SK-N-SH treated with all-trans-retinoic acid at 6 μM for 48 hours (cell line): ENCODE measurements at places on chromosomes 13 and 19.
A peak's percentile ranks its signal among the peaks of the same experiment; 100 is the strongest.

GRCh38 chr13:75326173-75327134, 155.5 kb downstream of the TBC1D4 start:
- ATAC-seq, result peak; percentile 89

DNA sequence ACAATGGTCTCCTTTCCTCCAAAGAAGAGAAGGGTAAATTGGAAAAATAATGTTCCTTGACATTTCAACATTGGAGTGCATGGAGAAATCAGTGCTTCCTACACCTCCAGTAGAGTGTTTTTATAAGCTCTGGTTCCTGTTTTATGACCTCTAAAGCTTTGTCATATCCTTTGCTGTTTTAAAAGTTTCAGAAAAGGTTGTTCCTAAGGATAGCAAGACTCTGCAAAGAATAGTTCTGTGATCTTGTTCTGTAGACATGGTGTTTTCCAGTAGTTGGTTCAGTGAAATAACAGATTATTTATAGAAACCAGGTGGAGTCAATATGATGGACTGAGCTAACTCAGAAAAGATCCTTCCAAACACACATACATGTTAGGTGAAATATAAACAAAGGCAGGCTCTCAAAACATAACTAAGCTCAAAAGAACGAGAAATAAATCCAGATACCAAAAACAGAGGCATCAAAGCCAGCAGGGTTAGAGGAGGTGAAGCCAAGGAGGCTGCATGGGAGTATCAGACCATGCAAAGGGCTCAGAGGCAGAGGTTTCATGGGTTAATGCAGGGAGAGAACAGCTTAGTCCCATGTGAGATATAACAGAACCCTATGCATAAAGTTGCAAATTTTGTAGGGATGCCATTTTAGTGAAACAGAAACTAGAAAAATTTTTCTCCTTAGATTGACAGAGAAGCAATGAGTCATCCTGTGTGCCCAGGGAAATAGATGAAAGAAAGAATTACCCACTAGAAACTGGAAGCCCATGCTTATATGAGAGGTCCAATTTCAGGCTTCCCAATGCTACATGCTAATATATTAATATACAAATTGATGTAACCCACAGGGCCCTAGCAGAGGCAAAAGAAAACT, 44.3 kb downstream of the SHISA2 start:
- no peak for ATAC-seq

DNA sequence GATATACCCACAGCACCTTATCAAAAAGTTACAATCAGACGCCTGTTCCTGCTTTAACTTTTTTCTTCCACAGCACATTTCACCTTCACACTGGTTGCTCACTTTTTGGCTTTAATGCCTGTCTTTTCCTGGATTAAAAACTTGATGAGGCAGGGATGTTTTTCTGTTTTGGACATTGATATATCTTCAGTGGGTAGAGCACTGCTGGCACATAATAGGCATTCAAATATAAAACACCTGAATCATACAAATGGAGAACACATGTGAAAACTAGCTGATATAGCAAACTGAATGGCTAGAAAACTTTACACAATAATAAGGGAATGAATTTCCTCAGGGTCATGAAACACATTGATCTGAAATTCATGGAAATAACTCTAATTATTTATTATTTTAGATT, 65.6 kb downstream of the STARD13 start:
- peak; percentile 43 for ATAC-seq

GRCh38 chr19:55586976-55587668, 6.5 kb upstream of the ZNF579 start:
- ATAC-seq, result peak; percentile 87

DNA sequence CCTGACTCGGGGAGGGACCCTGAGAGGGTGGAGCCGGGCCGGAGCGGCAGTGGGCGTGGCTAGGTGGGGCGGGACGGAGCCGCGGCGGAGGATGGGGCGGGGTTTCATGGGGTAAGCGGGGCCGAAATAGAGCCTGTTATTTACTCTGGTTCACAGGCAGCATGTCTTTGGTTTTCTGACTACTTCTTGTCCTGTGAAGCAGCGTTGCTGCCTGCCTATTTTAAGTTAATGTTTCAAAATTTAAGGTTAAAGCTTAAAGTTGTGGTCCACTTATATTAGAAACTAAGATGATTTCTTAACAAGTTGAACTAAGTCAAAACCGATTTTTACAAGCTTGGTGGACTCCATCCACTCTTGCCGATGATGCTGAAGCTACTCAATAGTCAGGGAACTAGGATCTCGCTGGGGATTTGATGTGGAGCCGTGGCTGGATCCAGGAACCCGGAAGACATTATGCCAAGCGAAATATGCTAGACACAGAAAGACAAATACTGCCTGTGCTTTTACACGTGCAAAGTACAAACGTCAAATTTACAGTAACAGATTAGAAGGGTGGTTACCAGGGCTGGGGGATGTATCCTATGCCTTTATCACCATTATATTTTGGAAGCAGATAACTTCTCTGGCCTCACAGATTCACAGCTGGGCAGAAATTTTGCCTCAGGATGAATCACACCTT, 433 bp upstream of the ZNF616 start:
- peak; percentile 96 for ATAC-seq

DNA sequence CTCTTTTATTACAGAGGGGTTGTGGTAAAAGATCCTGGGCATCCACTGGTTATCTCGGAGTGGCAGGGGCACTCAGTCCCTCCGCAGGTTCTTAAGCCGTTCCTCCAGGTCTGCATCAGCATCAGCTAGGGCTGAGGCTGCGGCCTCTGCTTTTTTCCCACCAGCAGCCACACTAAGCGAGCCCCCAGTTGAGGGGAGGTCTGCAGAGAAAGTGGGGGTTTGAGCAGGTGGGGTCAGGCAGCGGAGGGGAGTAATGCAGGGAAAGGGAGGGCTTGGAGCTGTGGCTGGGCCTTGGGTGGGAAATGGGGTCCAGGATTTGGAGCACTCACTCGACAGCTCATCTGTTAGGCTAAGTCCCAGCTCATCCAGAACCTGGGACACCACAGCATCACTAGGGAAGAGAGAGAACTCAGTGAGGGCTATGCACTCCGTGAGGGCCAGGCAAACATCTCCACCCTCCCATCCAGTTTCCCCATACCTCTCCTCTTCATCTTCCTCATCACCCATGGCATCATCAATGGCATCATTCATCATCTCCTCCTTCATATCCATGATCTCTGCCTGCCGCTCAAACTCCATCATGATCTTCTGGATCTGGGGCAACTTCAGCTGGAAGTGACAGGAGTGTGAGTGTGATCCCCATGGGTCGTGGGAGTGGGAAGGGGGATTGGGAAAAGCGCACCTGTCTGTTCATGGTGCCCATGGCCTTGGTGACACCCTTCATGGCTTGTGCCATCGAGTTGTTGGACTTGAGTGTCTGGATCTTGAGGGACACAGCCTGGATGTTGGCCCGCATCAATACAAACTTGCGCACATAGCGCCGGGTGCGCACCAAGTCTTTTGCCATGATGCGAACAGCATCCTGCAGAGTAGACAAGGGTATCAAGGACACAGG, 3.1 kb downstream of the CHMP2A start:
- ATAC-seq, result no peak

DNA sequence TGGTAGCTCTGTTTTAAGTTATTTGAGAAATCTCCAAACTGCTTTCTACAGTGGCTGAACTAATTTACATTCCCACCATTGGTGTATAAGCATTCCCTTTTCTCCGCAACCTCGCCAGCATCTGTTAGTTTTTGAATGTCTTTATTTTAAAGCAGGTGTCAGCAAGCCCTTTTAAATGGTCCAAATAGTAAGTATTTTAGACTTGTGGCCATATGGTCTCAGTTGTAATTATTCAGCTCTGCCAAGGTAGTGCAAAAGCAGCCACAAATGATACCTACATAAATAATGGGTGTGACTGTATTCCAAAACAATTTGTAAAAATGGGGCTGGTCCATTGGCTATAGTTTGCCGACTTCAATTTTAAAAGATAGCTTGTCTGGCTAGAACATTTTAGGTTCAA, 58.7 kb upstream of the TMTC4 start:
- ATAC-seq, result no peak

- ATAC-seq, result no peak
These were observed 31.2 kb upstream of the ANKRD10 start for GRCh38 chr13:110945928-110946570.

DNA sequence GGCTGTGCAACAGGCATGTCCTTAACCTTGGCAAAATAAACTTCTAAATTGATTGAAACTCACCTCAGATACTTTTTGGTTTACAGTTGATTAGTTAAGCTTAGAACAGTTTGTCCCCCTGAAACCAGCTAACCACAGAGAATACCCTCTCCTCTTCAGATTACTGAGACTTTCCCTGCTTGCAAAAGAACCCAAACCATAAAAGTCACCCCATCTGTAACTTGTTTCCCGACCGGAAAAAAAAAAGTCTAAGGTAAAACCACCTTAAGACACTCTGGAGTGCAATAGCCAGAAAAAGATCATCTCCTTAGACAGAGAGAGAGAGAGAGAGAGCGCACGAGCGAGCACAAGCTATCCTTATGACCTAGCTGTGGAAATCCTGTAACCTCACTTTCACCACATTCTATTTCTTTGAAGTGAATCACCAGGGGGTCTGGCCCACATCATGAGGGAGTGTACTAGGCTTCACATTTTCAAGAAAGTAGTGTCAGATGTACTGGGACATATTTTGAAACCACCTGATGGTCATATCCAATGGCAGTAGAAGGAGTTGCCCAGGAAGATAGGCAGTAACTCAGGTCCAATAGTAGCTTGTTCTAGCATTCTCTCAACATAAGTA, 11.1 kb upstream of the GTF2F2 start:
- ATAC-seq, result no peak

DNA sequence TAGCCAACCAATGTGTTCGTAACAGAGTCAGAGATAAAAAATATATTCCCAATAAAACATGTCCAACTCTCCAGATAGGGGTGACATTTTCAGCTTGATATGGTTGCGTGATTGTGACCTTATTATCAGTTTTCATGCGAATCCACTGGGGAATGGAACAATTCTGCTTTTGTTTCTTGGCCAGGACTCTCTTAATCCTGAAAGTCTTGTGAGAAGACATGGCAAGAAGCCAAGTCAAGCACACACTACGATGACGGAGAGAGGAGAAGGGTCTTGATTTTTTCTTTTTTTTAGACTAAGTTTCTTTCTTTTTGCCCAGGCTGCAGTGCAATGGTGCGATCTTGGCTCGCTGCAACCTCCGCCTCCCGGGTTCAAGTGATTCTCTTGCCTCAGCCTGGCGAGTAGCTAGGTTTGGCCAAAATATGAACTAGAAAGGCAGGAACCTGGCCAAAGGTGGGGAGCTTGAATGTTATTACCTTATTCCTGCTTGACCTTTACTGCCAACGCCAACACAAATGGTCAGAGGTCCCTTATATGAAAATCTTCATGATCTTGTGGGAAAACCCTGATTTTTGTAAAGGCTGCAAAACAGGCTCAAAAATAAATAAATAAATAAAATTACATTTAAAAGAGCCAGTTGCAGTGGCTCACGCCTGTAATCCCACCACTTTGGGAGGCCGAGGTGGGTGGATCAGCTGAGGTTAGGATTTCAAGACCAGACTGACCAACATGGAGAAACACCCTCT, 14.5 kb downstream of the ZNF816 start:
- ATAC-seq, result no peak

DNA sequence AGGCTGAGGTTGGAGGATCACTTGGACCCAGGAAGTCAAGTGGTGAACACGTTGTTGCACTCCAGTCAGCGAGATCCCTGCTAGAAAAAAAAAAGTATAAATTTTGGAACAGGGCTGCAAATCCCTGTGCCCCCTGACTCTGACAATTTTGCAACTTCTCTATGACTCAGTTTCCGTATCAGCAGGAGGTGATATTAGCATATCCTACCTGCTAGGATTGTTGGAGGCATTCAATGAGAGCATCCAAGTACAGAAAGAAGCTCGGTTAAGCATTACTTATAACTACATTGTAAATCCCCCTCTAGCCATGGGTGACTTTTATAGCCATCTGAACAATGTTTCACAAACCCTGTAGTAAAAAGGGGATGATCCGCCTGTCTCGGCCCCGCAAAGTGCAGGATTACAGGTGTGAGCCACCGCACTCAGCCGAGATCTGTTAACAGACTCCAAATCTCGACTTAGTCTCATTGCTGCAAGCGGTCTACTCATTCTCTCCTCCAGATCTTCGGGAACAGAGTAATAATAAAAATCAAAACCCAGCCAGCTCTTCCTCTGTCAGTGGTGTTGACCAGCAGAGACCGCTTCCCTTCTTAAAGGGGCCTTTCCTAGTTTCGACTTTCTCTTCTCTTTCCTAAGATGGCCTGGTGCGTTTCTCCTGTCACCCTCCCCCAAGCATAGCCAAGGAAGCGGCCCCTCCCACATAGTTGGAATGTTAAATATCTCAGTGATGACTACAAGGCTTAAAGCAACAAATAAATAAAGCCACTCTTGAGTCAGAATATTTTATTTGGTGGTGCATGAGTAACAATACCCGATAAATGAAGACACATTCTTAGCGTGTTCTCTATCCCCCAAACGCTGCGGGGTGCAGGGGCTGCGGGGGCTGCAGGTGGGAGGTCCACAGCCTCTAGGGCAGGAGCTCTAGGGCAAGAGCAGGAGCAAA, 10.3 kb upstream of the BICRA start:
- ATAC-seq, result peak; percentile 66

- ATAC-seq, result peak; percentile 16
These were observed 9.8 kb upstream of the CIRBP start for GRCh38 chr19:1259206-1259875.

DNA sequence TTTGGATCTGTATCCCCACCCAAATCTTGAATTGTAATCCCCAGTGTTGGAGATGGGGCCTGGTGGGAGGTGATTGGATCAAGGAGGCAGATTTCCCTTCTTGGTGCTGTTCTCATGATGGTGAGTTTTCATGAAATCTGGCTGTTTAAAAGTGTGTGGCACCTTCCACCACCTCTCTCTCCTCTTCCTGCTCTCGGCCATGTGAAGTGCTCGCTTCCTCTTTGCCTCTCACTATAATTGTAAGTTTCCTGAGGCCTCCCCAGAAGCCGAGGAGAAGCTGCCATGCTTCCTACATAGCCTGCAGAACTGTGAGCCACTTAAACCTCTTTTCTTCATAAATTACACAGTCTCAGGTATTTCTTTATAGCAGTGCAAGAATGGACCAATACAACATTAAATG, 15.7 kb downstream of the COMMD6 start:
- no peak for ATAC-seq

DNA sequence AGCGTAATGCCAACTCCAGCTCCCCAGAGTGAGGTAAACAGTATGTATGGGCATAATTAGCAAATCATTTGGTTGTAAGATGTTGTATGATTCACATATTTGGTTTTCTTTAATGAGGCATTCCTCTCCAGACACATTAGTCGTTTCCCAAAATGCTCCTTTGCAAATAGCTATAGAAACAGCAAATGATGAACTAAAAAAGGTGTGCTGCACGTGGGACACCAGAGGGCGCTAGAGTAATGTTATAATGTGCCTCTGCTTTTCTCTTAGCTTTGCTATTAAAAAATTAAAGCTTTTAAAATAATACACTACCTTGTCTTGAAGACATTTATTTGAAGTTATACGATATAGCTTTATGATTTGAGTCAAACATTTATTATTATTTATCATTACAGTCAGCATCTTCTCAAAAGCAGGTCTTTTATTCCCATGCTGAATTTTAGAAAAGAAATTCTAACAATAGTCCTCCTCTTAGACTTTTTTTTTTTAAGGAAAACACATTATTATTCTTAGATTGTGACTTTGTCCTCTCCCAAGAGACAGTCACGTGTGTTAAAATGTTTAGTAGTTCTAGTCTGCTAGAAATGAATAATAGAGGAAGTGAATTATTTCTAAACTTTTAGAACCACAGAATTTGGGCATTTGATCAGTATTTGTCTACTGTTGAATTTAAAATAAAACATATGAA, 121.6 kb upstream of the FRY start:
- ATAC-seq, result peak; percentile 64
